ENCODE measurements at places on chromosomes 3 and 15. TPM values are rescaled to one million over a fixed set of nuclear protein-coding genes. Genes with fewer than 3 reads are reported as not detected.

Gene TMEM207
- not detected for total RNA-seq

- DNase-seq, result no peak
Observed at GRCh38 chr15:88913850-88914169, 631 bp upstream of the MFGE8 start.

Gene OIP5
- total RNA-seq, result 26.7 TPM

Gene USP50
- not detected for total RNA-seq

DNA sequence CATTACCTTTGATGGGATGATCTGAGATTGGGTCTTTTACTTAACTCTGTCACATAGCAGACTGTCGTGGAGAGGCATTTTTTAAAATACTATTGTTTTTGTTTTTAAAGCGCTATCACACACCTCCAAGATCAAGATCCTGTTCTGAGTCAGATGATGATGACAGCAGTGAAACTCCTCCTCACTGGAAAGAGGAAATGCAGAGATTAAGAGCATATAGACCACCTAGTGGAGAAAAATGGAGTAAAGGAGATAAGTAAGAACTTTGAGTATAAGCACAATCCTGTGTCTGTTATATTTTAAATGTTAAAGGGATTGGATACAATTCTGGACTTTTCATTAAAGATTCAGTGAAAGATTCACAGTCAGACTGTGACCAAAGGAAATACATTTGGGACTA lies 18.4 kb upstream of the ZBTB47 start:
- no peak for DNase-seq

DNA sequence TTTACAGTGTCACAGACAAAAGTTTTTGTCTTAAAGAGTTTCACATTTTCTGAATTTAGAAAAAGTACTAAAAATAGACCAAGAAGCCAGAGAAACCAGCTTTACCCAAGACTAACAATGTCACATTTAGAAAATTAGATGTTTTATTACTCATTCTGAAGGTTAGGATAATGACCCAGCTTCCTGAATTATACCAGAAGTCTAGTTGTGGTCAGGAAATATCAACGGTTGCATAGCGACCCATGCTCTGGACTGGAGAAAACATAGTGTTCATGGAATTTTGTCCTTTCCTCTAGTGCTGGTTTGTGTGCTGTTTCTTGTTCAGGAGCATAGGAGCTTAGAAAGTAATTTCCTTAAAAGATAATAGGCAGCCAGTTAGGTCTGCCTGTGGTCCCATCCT lies 59.0 kb downstream of the DPPA2 start:
- DNase-seq, result no peak

DNA sequence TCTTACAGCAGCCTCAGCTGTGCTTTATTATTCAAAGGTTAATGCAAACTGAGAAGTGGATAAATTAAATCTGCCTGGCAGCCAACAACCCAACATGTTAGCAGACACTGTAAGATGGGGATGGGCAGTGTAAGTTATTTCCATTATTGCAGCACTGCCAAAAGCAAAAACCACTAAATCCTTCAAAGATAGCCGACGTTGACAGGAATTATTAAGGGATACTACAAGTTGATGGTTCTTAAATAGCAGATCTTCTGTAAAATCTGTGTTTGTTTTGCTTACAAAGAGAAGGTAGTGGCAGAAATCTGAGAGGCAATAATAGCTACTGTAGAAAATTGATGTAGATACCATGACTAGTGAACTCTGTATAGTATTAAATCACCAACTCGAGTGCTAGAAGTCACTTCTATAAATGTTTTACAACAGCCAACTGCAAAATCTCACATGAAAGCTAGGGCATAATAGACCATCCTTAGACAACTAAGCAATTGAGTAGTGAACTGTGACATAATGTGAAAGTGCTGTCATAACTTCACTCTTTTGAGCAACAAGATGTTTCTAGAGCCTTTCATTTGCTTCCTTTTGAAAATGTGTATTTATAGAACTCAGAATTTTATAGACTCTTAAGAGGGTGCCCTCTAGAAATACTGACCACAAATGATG lies 278.6 kb downstream of the UBE2E2 start:
- DNase-seq, result no peak

DNA sequence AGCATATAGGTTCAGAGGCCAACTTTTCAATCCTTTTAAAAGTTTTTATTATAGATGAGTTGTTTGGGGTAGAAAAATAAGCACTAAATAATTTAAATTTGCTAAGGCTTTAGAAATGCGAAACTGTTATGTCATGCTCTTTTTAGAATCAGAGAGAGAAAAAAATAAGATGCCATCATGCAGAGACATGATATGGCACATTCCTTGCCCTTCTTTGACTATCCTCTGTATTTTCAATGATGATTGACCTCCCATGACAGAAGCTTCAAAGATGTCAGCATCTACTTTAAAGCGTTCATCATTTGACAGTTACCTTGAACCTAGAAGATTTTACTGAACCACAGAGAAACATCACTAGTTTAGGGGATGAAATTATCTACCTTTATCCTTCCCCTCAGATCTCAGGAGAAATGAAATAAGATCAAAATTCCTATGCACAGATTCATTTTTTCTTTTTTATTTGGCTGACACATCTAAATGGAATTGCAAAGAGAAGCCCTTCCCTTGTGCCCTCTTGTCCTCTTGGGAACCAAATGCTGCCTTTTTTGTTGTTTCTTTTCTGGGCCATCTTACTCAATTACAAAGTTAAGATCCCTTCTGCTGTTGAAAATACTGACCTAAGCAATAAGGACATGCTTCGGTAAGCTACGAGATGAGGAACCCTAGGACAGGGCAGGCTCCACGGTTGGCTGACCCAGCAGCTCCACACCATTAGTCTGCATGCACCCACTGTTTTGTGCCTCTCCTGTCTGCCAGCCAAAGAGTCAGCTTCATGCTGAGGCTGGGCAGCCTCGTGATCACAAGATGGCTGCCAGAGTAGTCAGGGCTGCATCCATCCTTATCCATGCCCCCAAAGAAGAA lies 289.7 kb upstream of the TPM1 start:
- DNase-seq, result no peak

- no peak for DNase-seq
Observed at GRCh38 chr15:69548395-69549180, 96.0 kb downstream of the RPLP1 start.

Gene CCR9
- not detected for total RNA-seq

DNA sequence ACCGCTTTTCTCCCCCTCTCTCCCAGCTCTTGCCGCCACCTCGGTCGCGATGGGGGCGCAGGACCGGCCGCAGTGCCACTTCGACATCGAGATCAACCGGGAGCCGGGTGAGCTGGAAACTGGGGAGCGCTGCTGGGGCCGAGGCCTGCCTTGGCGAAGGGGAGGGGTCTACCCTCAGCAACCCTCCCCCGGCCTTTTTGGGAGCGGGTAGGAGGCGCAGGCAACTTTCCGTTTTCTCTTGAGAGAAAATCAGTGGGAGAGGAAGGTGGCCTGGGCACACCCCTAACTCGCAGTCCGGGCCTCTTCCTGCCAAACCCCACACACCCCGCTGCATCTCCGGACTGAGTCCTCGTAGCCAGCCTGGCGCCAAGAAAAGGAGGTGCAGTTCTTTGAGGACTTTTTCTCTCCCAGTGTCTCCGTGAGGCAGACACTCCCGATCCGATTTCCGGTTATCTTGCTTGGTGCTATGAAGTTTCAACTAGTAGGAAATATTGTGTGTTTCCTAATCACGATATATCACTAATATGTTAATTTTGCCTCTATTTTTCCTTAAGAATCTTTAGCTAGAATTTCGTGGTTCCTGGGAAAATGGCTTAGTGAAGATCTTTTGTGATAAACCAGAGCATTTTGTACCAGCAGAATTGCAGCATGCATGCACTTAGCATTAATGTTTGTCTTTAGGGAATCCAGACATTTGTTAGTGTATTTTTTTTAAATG lies 631 bp downstream of the NKTR start:
- DNase-seq, result no peak

All from Panc1 (cell line).